ENCODE measurements at places on chromosomes 12 and 14.

GRCh38 chr14:75905147-75905904 is 76.5 kb downstream of the TGFB3 start:
- no peak for DNase-seq

DNA sequence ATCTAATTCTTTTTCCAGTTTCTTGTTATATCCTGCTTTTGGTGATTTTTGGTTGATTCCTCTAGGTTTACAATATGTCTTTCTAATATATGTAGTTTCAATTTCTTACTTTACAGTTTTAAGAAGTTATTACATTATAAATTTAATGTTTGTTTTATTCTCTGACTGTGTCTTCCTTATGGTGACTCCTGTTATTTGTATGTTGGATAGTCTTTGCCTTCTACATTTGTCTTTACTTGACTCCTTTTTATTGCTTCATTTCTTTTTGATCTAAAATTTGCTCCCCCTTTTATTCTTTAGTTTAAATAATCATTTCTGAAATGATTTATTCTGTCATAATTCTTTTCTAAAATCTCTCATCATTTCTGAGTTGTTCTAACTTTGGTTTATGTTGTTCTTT is 125.8 kb downstream of the CCDC91 start:
- no peak for DNase-seq

DNA sequence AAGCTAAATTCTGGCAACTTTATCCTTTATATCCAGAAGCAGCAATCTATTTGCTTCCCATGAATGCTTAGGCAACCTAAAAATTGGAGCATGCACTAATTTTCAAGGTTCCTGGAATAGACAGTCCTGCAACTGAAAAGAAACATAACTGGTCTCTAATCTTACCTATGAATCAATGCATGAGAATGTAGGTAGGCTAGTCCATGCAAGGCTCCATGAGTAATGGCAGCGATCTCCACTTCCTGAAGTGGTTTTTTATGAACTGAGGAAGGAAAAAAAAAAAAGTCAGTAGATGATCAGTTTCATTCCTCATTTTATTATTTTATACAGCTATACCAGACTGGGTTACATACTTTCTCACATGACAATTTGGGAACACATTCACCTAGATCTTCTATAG is 102.0 kb downstream of the PEBP1 start:
- DNase-seq = no peak

DNA sequence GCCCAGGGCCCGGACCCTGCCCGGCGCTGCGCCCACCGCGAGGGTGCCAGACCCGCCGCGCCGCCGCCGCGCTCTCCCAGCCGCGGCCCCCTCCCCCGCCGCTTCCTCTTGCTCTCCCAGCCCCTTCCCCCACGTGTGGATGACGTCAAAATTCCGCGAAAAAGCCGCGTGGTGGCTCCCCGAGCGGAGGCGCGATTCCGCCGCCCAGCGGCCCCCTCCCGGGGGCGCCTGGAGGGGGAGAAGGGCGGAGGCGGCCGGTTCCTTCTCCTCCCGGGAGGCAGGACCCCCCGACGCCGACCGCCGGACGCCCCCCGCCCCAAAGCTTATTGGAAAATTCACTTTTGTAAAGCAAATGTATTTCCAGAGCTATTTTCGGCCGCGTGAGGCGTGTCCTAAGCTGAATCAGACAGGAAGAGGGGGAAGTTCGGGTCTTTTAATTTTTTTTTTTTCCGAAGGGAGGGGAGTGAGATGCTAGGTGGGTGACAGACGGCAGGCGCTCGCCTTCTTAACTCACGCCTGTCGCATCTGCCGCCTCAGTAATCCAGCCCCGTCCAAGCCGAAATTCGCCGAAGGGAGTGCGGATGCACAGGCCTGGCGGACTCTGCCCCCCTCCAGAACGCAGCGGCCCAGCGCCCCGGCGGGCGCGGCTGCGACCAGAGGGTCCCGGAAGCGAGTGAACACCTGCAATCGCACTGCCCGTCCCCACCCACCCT is 4.1 kb upstream of the CCND2 start:
- peak; percentile 89 for DNase-seq

GRCh38 chr14:22664261-22664660 is 20.1 kb upstream of the OR6J1 start:
- DNase-seq = no peak

GRCh38 chr12:55738123-55739024 is 4.5 kb upstream of the GDF11 start:
- peak; percentile 86 for DNase-seq

DNA sequence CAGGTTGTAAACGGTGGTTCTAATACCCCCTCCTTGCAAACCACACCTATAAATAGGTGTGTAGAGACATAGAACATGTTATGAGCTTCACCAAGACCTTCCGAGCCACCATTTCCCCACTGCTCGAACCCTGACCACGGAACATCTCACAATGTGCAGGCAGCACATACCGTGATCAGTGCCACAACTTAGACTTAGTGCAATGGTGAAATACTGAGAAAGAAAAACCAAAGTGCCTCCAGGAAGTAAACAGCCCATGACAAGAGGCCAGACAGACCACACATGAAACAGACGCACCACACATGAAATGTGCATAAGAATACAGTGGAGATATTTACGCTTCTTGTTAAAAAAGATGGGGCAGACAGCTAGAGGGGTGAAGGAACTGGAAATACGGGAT is 166.9 kb upstream of the CCND2 start:
- no peak for DNase-seq
